Gastroesophageal sphincter (tissue), 4 donors: ENCODE measurements at places on chromosomes 2 and 18. TPM values are rescaled to one million over a fixed set of nuclear protein-coding genes. Genes with fewer than 3 reads are reported as not detected.

CELF4 gene
- 0.78 TPM for total RNA-seq

MAPK4 gene
- total RNA-seq, result 13.7 TPM

EML6 gene
- 0.62 TPM for total RNA-seq

RSAD2 gene
- 7.0 TPM for total RNA-seq

RAD51AP2 gene
- total RNA-seq, result not detected

RAB6D gene
- not detected for total RNA-seq

SLC5A7 gene
- 2.3 TPM for total RNA-seq

G6PC2 gene
- not detected for total RNA-seq

GALR1 gene
- total RNA-seq, result 0.12 TPM

GRCh38 chr2:103788951-103789350 lies 1027.1 kb downstream of the TMEM182 start:
- no peak for ATAC-seq

DNA sequence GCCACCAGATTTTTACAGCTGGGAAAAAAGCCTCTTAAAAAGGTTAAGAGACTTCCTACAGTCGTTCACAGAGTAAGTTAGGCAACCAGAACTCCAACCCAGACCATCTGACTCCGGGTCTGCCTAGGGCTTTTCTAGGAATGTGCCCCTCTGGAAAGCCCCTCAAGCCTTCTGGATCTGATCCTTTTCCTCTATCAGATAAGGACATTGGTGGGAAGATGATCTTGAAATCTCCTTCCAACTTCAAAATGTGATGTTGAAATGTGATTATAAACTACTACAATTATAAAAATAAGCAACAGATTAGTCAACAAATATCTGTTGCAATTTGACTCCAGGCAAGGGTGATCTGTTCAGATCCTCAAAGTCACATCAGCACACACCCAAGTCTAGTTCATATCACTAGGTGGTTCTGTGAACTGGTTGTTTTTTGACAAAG lies 270.4 kb downstream of the ARHGAP15 start:
- ATAC-seq, result no peak

DNA sequence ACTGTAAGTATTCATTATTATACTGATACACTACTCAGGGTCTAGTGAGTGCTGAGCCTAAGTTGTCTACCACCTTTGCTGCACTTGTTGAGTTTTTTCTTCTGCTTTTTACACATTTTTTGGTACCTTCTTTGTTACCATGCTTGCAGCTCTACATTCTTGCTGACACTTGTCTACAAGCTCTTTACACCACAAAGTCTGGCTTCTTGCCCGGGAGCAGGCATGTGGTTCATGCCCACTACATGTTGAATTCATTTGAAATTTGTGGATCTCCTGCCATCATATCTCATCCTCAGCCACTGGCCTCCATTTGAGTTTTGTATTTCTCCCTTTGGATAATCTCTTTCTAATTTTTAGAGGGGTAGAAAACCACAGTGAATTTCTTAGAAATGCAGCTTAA lies 29.9 kb downstream of the IL18R1 start:
- no peak for ATAC-seq

- ATAC-seq, result no peak
These were observed 18.4 kb upstream of the VIT start for GRCh38 chr2:36677996-36678605.

GRCh38 chr18:52007105-52007504 lies 332.9 kb upstream of the DCC start:
- ATAC-seq, result no peak

DNA sequence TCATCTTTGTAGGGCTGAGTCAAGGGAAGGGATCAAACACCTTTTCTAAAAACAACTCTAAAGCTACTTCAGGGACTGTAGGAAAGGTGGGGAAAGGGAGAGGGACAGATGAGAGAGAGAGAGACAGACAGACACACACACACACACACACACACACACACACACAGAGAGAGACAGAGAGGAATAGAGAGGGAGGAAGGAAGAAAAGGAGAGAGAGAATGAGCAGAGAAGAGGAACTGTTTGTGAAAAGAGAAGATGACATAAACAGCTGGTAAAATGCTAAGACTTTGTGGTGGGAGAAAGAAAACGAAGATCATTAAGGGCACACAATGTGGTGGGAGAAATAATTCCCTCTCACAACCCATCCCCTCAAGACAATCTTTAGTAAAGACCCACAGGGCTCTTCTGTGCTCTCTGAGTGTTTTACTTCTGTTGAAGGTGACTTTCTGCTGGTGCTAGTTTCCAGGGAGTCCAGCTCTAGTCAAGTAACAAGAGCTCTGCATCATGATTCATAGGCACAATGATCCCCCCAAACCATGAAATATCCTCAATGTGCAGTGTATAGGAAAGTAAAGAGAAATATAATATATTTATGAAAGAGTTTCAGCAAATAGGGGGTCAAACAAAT lies 77.2 kb upstream of the STK17B start:
- no peak for ATAC-seq

- ATAC-seq, result no peak
These were observed 45.3 kb downstream of the BIN1 start for GRCh38 chr2:127061375-127062273.

DNA sequence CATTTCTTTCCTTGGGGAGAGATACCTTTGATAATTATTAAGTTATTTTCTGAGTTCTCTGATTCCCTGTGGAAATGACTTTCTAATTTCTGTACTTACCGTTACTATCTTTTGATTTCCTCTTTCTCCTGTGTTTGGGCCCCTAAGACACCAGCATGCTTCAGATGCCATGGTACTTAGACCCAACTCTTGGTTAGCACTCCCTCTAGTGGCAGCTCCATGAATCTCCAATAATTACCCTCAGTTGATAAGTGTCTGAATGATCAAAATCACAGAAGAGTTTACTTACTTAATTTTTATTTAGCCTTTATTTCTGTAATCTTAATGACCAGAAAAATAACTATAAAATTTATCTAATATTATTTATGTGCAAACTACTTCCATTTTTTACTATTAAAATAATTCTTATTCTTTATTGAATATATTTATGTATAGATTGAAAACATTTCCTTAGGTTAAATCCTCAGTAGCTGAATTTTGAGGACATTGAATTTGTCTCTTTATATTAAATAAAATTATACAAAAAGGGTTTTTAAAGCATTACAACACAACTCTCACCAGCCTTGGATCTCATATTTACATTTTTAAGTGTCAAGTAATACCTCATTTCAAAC lies 300.4 kb downstream of the KCNS3 start:
- ATAC-seq, result peak; percentile 53

DNA sequence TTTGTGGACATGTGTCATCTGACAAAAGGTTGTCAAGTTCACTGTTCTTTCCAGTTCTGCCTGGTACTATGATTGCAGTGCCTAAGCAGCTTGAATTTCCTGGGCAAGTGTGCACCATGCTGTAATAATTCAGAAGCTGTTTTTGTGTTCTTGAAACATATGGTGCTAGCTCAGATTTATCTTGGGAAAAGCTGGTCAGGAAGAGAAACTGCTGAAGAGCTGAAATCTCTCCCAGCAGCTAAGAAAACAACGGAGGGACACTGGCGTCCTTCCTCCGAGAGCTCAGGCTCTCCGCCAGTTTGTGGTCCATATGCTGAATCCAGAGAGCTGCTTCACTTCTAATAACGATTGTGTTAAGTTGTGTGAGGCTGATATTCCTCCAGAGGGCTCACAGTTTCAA lies 642.0 kb downstream of the DPP10 start:
- no peak for ATAC-seq

GRCh38 chr18:37937287-37937686 lies 371.7 kb upstream of the CELF4 start:
- no peak for ATAC-seq

GRCh38 chr2:112691881-112692281 lies 28.9 kb upstream of the NT5DC4 start:
- ATAC-seq, result no peak

GRCh38 chr2:232892843-232893242 lies 22.8 kb downstream of the SNORC start:
- no peak for ATAC-seq

GRCh38 chr18:43914018-43914417 lies 636.7 kb upstream of the SYT4 start:
- no peak for ATAC-seq
